ENCODE measurements at places on chromosomes 5 and 9.

DNA sequence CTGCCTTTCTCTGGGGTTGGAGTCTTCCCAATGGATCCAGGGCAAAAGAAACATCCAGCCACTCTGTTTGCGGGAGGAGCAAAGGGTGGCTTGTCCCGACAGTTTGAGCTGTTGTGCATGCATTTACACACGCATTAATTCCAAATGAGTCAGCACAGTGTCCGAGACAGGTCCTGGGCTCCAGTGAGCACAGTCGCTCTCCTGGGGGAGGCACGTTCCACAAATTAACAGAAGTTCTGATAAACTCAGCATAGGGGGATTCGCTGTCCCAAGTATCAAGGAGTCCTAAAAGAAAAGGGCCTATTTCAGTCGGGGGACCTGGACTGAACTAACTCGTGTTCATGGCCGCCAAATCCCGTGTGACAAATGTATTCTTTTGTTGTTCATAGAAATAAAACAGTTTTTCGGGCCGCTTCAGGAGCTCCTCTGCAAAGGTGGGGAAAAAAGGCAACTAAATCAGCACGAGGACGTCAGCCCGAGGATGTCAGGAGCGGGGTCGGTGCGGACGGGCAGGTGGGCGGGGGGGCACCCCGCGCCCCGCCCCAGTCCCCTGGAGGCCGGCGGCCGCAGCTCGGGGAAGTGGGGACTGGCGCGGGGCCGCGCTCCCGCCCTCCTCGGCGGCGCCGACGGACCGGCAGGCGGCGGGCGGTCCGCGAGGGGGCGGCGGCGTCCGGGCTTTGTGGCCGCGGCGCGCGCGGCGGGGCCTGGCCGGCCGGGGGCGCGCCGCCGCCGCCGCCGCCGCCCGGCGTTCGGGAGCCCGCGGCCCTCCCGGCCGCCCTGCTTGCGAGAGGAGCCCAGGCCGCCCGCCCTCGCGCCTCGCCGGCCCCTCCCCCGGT lies at the start of gene MSANTD3:
MSANTD3 (plus strand) TSS at position 614 of the 836 bp plus-strand sequence. CDS start 14,796 bp downstream, outside the sequence.
- peak; percentile 71 for DNase-seq

DNA sequence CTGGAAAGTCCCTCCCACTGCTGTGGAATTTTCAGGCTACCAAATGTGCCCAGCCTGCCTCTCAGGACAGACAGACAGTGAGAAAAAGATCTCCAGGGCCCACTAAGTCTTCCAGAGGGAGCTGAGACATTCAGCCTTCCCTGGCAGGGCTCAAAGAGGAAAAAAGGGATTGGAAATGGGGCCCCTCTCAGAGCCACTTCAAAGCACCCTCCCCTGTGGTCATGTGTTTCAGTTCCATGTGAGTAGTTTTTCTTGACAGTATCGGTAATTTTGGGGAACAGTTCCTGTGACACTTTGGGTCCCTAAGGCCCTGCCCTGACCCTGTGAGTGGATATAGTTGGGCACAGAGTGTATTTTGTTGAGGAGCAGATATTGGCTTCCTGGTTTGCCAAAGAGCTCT lies 25.0 kb downstream of the LARP1 start:
- DNase-seq: no peak

- DNase-seq: no peak
Observed at GRCh38 chr5:146521403-146522106, 5.6 kb upstream of the GPR151 start.

GRCh38 chr9:104633976-104634520 lies 16.0 kb upstream of the OR13C9 start:
- DNase-seq: no peak

DNA sequence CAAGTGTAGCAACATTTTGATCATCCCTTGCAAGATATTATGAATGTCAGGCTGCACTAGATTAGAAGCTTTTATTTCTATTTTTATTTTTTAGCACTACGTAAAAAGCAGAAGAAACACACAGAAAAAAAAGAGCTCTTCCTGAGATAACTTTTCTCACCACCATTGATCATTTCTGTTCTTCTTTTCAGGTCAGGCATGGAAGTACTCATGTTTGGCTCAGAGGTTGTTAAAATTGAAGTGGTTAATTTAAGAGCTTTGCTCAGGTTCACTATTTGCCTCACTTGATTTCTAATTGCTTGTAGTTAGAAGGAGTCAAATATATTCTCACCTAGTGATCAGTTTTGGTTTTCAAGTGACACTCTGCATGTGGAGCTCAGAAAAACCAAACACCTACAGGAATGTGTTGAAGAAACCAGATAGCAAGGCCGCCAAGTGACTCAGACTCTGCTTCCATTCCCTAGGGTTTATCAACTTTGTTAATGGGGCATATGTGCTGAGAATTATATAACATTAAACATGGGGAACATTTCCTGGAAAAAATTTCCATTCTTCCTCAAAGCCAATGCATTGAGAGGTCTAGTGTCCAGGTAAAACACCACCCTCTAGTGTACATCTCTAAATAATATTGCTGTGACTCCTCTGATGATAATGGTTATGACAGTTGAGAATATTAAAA lies 679.8 kb downstream of the CETN3 start:
- DNase-seq: no peak

- no peak for DNase-seq
Observed at GRCh38 chr5:174096619-174097018, 51.1 kb downstream of the NSG2 start.
